ENCODE measurements at places on chromosomes 1 and 21.

GRCh38 chr1:169802888-169803287, 8.2 kb upstream of the METTL18 start:
- DNase-seq = no peak

GRCh38 chr1:1426496-1427105, 5.5 kb upstream of the ANKRD65 start:
- DNase-seq = no peak

DNA sequence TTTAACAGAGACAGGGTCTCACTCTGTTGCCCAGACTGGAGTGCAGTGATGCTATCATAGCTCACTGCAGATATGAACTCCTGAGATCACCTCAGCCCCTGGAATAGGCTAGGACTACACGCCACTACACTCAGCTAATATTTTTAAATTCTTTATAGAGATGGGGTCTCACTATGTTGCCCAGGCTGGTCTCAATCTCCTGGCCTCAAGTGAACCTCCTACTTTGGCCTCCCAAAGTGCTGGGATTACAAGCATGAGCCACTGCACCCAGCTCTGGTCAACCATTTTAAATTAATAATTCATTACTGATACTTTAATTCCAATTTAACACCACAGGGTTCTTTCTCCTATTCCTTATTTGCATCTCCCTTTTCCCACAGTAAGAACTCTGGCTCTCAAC, 18.5 kb upstream of the EPS15 start:
- DNase-seq = no peak

- no peak for DNase-seq
Observed at GRCh38 chr1:157404614-157405013, 147.7 kb downstream of the FCRL5 start.

GRCh38 chr1:167602840-167603239, 27.2 kb upstream of the RCSD1 start:
- no peak for DNase-seq

DNA sequence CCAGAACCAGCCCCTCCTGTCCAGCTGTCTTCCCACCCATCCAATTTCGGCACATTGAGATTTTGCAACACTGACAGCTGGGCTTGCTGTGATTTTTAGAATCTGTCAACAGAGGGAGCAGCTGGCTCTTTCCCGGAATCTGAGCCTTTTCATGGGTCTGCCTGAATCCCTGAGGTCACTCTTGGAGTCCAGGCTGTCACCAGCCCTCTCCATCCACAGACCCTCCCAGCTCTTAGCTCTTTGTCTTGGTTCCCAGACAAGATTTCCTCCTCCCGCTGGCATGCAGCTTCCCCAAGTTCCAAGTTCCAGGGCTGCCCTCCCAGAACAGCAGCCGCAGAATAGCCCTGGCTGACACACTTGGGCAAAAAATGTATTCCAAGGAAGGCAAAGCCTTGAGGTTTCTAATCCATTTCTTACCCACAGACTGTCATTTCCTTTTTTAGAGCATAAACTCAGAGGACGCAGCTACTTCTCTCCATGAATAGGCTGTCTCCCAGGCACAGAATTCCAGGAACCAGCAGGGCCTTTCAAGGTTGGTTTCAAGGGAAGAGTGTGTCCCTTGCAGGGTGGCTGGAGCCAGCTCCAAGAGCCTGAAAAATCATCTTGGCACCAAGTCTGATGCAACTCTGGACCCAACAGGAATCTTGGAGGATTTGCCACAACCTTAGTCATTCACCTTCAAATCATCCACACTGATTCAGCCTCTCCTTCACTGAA, 7.1 kb upstream of the TMEM61 start:
- DNase-seq = no peak

DNA sequence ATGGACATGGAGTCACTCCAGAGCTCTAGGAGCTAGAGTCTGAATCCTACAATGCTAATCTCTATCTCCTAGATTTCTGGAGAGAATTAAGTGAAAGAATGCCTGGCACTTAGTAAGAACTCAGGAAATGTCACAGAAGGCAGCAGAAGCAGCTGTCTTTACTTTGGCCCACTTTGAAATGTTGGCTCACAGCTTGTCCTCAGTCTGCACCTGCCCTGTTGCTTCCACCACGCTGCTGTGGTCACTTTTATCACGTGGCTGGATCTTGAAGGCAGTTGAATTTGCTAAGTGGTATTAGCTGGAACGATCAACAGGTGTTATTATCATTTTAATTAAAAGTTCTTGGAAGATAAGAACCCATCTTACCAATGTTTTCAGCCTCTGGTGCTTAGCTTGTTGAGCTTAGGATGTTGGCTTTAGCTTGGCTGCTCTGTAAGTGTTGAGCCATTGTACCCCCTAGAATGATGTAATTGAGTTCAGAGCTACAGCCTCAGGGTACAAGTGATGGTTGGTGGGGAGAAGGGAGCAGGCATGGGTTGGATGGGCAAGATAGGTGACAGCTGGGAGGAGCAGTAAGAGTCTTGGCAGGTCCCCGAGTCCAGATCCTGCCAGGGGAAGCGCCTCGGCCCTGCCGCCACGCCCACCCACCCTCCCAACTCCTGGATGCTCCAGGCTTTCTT, 41.9 kb upstream of the EPS8L3 start:
- DNase-seq = no peak

DNA sequence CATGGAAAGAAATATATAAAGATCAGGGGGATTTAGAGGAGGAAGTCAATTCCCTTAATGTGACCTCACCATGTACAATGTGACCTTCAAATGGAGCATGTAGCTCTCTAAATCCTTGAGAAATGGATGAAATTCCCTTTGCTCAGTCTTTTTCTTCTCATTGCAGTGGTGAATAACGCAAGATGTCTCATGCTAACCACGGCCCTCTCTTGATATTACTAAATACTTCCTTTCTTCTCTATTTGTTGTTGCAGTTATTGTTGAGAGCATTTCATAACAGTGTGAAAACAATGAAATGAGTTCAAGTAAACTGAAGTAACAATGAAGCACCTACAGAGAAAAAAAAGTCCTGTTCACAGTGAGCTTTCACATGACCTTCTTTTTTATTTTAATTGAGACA, 55.6 kb downstream of the ZNF281 start:
- no peak for DNase-seq

- no peak for DNase-seq
Observed at GRCh38 chr1:156319664-156320063, 18.4 kb downstream of the CCT3 start.

- no peak for DNase-seq
Observed at GRCh38 chr1:27542463-27543273, 52.7 kb upstream of the WASF2 start.

- DNase-seq = no peak
Observed at GRCh38 chr1:42646056-42646455, 12.2 kb upstream of the PPIH start.

- no peak for DNase-seq
Observed at GRCh38 chr1:152198982-152199381, 25.0 kb downstream of the HRNR start.

GRCh38 chr1:89499320-89499719, 25.3 kb upstream of the LRRC8B start:
- no peak for DNase-seq

- DNase-seq = no peak
Observed at GRCh38 chr1:110520827-110521226, 1.9 kb upstream of the KCNA10 start.

DNA sequence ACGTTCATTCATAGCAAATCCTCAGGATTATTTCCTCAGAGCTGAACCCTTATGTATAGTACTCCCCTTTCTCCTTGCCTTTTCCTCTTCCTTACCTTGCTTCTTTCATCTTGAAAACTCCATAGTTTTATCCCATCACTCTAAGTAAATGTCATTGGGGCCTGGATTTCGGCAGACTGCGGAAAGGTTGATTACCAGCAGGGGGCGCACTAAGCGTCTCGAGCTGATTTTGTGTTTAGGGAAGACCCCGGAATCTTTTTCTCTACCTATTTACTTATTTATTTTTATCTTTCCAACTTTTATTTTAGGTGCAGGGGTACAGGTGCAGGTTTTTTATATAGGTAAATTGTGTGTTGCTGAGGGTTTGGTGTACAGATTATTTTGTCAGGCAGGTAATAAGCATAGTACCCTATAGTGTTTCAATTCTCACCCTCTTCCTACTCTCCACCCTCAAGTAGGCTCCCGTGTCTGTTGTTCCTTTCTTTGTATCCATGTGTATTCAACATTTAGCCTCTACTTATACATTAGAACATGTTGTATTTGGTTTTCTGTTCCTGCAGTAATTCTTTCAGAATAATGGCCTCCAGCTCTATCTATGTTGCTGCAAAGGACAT, 11.4 kb upstream of the MTARC1 start:
- DNase-seq = no peak

Measured in activated T-helper 1 cell treated with Interleukin-2 at 50 U/mL for 16 hours (primary cell).